Stimulated activated CD4-positive, alpha-beta T cell treated with anti-CD3 and anti-CD28 coated beads, Interleukin-1b, Interleukin-23, amount 100 ng/mL, for 1 hour (primary cell): ENCODE measurements at places on chromosomes 4 and X.

GRCh38 chrX:5958523-5958922 is 270.1 kb downstream of the NLGN4X start:
- no peak for DNase-seq

GRCh38 chrX:2224597-2225235 is 276.1 kb downstream of the DHRSX start:
- no peak for DNase-seq

DNA sequence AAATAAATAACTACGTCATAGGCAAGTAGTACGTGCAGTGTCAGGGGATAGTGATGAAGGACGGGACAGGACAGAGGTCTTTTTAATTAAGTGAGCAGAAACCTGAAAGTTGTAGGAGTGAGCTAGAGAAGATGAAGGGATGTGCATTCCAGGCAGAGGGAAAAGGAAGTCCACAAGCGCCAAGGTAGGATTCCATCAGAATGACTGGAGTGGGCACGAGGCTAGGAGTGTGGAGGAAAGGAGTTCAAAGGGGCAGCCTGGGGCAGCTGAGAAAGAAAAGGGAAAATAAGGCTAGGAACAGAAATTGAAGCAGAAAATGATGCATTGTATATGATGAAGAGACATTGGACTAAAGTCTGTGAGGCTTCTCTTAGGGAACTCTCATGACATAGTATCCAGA is 192.2 kb upstream of the TLL1 start:
- no peak for DNase-seq

DNA sequence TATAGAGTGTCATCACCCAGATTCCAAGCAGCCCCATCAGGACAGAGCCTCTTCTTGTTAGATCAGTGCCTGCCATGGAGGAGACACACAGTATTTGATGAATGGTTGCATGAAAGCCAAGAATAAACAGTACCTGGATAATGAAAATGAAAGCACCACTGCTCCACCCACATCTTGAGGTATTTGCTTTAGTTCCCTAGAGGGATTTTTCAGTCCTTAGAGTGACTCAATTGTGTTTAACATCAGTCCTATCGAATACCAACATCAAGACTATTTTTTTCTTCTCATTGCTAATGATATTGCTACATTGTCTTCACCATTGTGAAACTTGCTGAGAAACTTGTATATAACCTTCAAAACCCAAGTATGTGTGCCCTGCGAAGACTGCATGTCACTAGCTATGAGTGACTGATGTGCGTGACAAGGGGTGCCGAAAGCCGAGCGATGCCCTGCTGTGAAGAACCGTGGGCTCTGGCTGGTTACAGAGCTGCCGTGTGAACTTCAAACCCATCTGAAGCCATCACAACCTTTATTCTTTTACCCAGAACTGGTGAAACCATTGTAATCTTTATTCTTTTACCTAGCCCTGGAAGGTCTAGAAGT is 211.3 kb upstream of the FAT1 start:
- no peak for DNase-seq

GRCh38 chrX:130395341-130395740 is 6.4 kb upstream of the RBMX2 start:
- no peak for DNase-seq

- no peak for DNase-seq
These were observed 9.5 kb downstream of the SLC38A5 start for GRCh38 chrX:48460606-48461005.

GRCh38 chrX:153941336-153942252 is 2.8 kb downstream of the RENBP start:
- no peak for DNase-seq

DNA sequence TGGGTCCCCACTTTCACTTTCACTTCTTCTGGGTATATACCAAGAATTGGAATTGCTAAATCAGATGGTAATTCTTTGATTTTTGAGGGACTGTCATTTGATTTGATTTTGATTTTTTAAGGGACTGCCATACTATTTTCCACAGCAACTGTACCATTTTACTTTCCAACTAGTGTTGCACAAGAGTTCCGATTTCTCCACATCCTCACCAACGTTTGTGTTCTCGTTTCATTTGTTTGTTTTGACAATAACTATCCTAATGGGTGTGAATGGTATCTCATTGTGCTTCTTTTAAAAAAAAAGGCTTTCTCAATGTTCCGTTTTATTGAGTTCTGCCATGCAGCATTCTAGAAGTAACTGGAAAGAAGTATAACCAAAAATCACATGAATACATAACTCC is 62.6 kb downstream of the C4orf46 start:
- DNase-seq = no peak

DNA sequence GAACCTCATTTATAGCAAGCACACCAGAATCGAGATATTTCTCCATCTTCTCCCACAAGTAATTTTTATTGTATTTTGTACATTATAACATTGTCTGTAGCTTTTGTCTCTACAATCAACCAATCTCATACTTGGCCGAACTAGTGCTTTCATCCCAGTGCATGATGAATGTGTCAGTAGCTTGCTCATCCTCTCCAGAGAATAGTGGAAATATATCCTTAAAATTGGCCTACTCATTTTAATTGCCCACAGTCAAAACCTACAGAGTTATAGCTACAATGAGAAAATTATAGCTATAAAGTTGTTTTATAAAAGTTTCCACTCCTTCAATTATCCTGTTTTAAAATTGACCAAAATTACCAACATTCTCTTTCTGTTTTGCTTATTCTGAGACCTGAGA is 103.8 kb downstream of the MAPK10 start:
- DNase-seq = no peak

DNA sequence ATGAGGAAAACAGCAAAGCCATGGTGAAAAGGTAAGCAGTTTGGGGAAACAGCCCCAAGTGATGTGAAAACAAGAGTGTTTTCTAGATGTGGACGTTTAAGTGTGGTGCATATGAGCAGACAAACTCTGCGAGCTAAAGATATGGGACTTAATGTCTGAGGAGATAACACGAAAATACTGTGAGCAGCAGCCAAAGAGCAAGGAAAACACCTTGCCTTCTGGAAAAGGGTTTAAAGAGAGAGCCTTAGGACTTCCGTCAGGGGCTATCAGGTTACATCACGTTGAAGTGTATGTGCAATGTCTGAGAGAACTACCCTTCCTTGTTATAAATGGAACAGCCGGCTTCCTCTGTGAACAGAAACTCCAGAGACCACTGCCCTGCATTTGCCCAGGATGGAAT is 54.2 kb downstream of the LEF1 start:
- no peak for DNase-seq

- DNase-seq = no peak
These were observed 7.9 kb downstream of the GLA start for GRCh38 chrX:101399825-101400224.

DNA sequence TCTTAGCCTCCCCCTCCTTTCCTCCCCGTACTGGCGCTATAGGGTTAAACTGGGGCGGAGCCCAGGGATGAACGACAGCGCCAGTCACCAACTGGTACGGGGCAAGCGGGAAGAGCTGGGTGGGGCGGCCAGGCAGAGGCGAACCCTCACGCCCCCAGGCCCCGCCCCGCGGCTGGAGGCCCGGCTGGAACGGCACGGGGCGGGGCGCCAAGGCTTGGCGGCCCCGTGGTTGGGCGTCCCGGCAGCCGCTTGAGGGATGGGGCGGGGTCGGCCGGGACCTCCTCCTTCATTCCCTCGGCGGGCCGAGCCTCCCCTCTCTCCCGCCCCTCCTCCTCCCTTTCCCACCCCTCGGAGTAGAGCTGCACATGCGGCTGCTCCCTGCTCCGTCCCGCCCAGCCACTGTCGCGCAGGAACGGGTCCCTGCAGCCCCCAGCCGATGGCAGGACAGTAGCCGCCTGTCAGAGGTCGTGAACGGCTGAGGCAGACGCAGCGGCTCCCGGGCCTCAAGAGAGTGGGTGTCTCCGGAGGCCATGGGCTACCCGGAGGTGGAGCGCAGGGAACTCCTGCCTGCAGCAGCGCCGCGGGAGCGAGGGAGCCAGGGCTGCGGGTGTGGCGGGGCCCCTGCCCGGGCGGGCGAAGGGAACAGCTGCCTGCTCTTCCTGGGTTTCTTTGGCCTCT is at the start of gene EDA:
Gene EDA (plus strand): TSS at position 335 of the 678 bp plus-strand sequence.
- DNase-seq = peak; percentile 38

- DNase-seq = no peak
These were observed 188.0 kb upstream of the RBPJ start for GRCh38 chr4:26132858-26133257.

GRCh38 chr4:142098900-142099545 is 462.6 kb downstream of the IL15 start:
- no peak for DNase-seq

- no peak for DNase-seq
These were observed 127.2 kb downstream of the FBXW7 start for GRCh38 chr4:152408514-152409327.

DNA sequence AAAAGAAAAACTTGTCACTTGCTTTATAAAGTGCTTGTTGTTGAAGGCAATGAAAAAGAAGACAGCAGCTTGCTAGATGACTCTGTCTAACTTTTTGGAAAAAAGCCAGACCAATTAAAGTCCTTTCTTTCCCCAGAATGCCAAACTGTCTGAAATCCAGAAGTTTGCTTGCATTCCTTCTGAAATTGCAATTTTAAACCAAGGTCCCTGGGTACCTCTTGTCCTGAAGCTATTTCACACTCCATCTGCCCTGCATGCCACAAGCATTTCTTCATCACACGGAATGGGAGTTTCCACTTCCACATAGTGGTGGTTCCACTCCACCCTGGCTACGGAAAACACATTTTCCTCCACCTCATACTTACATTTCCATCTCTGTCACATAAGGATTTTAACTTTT is 101.0 kb downstream of the PAPSS1 start:
- DNase-seq = no peak
